Stimulated activated CD4-positive, alpha-beta T cell treated with anti-CD3 and anti-CD28 coated beads, Interleukin-4, amount 100 ng/mL, for 1 hour (primary cell): ENCODE measurements at places on chromosomes 16 and 17.

DNA sequence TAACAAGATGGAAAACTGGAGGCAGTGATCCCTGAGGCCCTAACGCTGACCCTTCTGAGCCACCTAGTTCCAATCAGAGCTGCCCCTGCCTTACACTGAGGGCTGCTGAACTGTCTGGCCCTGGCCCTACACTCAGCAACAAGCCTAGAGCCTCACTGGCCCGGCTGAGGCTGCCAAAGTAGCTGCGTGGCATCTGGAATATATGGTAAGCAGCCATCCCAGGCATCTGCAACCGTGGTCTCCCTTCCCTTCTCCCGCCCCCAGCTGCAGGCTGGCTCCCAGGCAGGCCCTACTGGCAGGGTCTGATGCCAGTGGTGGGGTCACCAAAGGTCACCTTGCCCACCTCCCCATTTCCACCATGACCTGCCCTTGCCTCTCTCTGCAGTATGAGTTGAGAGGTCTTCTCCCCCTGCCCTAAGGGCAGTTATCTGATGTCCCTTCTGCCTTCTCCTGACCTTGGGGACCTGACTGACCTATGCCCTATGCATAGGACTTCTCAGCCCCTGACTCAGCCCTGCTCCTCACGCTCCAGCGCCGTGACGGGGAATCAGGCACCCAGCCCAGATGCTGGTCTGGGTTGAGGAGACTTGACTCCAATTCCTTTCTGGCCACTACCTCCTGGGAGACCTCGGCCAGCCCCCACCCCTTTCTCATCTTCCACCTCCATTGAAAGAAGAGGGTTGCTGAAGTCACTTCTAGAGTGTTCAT lies 45.3 kb downstream of the CPNE2 start:
- DNase-seq: no peak

- DNase-seq: no peak
Measured at GRCh38 chr16:9437115-9437514, 345.7 kb downstream of the HAPSTR1 start.

- no peak for DNase-seq
Measured at GRCh38 chr17:47649972-47650524, 329 bp downstream of the KPNB1 start.

GRCh38 chr16:515939-516226 lies 11.6 kb upstream of the CAPN15 start:
- no peak for DNase-seq

- no peak for DNase-seq
Measured at GRCh38 chr16:86594721-86595120, 16.4 kb downstream of the FOXL1 start.

DNA sequence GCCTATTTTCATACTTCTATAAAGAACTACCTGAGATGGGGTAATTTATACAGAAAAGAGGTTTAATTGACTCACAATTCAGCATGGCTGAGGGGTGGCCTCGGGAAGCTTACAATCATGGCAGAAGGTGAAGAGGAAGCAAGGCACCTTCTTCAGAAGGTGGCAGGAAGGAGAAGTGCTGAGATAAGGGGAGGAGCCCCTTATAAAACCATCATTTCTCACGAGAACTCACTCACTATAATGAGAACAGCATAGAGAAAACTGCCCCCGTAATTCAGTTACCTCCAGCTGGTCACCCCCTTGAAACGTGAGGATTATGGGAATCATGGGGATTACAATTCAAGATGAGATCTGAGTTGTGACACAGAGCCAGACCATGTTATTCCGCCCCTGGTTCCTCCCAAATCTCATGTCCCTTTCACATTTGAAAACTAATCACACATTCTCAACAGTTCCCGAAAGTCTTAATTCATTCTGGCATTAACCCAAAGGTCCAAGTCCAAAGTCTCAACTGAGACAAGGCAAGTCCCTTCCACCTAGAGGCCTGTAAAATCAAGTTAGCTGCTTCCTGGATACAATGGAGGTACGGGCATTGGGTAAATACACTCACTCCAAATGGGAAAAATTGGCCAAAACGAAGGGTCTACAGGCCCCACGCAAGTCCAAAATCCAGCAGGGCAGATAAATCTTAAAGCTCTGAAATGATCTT lies 237.7 kb downstream of the CDH13 start:
- no peak for DNase-seq

DNA sequence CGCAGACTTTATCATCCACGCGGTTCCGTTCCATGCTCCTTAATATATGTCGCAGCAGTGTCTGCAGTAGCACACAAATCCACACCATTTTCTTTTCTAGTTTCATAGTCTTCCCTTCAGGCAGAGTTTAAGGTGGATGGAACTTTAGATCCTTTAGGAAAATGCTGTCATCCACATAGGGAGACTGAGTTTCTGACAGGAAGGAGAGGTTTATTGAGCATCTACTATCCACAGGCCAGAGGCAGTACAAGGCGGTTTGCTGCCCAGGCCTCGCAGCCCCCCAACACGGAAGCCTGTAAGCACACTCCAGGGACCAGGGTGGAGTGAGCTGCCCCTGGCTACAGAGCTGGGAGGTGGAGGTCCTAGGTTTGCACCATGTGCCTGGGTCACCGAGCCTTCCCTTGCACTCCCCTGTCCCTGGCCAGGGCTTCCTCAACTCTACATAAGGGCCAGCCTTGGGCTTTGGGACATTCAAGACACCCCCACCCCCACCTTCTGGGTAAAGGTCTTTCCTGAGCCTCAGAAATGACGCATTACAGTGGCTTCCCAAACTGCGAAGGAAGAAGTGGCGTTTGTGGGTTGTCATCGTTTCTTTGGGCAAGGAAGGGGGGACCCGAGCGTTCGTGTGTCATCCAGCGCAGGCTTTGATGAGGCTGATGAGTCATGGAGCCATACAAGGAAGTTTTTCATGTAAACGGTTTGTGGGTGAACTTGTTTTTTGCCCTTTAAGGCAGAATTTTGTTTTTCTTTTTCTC lies 146.5 kb upstream of the PLCG2 start:
- DNase-seq: peak; percentile 71

DNA sequence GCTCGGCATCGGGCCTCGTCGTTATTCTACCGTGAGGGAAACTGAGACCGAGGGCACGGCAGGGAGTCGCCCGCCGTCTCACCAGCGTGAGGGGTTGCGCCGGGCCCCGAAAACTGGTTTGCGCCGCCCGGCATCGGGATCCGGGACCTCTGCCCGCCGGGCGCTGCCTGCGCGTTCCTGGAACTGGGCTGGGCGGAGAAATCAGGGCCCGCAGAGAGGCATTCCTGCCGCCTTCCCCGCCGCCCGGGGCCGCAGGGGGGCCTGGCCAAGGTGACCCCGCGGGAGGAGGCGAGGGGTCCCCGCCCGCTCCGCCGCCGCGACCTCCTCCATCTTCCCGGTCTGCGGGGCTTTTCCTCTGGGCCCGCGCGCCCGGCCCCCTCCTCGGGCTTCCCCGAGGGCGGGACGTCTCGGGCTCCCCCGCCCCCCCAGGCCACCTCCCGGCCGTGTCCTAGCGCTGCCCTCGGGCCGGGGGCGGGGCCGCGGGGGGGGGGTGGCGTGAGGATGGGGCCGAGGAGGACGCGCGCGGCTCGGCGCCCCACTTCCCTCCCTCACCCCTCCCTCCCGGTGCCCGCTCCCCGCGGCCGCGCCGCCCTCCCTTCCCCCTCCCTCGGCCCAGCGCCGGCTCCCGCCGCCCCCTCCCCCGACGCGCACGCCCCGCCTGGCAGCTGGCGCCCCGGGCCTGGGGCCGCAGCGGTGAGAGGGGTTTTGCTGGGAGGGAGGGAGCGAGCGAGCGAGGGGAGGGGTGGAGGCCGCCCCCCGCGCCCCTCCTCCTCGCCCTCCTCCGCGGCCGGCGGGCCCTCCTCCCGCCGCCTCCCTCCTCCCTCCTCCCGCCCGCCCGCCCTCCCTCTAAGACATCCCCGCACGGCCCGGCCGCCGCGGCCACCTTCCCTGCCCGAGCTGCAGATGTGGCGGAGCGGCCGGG lies at the start of gene GLIS2:
TSS of gene GLIS2 (plus strand) at position 882 of the 922 bp plus-strand sequence. CDS start 16,214 bp downstream, outside the sequence.
- no peak for DNase-seq

- DNase-seq: no peak
Measured at GRCh38 chr17:69069226-69069750, 8.6 kb upstream of the ABCA9 start.

GRCh38 chr16:30399435-30400186 lies 4.4 kb downstream of the ZNF48 start:
- DNase-seq: no peak

DNA sequence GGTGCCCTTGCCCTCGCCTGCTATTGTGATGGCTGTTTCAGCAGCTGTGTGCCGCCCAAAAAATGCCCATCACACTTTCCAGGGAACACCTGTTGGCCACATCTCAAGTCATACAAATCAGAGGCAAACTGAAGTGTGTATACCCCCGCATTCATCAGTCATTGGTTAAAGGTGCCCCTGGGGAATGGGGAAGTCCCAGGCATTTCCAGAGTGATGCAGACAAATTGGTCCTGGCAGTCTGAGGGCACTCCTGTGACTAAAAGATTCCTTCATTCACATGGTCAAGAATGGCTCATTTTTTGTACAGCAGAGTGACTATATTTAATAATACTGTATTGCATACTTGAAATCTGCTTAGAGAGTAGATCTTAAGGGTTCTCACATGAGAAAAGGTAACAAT lies 102.9 kb upstream of the TMEM97 start:
- DNase-seq: no peak

GRCh38 chr17:57341611-57342540 lies 85.6 kb downstream of the MSI2 start:
- DNase-seq: no peak

DNA sequence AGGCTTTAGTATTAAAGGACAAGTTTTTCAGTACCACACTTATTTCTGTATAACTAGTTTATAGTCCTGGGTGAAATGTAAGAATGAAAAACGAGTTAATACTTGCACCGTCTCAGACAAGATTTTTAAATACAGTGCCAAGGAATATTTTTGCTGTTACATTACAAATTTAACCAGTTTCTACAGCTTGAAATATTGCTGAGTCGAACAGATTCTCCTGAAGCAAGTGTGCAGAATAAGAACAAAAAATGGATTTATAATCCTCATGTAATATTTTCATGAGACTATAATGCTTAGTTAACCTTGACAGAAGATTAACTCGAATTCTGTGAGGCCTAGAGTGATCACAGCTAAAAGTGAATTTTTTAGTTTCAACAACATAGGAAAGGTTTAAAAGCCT lies 3.1 kb downstream of the NETO2 start:
- no peak for DNase-seq

DNA sequence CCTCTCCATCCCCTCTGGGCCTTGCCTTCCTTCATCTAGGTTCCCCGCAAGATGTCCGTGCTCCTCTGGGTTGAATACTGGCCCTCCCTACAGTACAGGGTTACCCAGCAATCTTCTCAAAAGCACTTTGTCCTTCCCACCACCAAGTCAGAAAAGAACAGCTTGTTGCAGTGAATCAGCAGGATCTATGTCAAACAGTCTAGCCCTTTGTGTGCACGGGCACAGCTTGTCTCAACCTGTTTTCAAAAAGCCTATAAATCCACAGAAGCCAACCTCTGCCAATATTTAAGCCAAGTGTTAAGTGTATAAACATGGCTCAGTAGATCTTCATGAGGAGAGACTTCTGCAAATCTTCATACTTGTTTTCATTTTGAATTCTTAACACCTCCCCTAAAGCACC lies 25.2 kb downstream of the C17orf67 start:
- DNase-seq: no peak

- peak; percentile 78 for DNase-seq
Measured at GRCh38 chr17:78176548-78177025, 8.2 kb downstream of the SYNGR2 start.

GRCh38 chr17:30170415-30170987 lies 53.9 kb downstream of the NSRP1 start:
- no peak for DNase-seq

- no peak for DNase-seq
Measured at GRCh38 chr17:71527311-71527710, 593.5 kb upstream of the SOX9 start.

DNA sequence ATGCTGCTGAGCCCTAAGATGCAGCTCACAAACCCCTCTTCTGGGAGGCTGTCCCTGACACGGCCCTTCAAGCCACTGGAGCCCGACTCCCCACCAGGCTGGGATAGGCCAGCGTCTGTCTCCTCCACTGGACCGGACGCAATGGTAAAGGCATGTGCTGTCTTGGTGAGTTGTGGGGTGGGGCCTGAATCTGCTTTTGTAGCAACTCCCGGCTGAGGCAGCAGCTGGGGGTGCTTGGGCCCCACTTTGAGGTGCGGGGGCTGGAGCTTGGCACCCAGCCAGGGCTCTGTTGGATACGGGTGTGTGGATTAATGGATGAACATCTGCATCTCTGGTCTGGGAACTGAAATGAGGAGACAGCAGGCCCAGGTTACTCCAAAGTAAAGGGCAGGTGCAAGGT lies 3.5 kb upstream of the NLRC3 start:
- no peak for DNase-seq

DNA sequence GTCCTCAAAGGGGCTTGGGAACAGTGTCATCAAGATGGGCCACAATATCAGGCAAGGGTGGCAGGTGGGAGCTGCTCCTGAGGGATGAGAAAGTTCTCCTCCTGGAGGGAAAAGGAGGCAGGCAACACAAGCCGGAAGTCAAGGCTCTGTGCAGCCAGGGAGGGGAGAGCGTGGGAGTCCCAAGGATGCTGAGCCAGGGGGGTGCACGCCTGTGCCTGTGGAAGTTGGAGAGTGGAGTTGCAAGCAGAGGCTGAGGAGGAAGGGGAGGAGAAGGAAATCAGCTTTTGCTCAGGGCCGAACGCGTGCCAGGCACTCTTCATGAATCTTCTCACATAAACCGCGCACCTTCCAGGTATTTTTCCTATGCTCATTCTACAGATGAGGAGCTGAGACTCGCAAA lies 7.4 kb upstream of the SLC13A2 start:
- DNase-seq: no peak

- no peak for DNase-seq
Measured at GRCh38 chr17:81365601-81366585, 29.4 kb upstream of the BAHCC1 start.

GRCh38 chr16:88911136-88911945 lies 44.9 kb upstream of the PABPN1L start:
- no peak for DNase-seq

GRCh38 chr17:19948116-19948943 lies 29.3 kb downstream of the AKAP10 start:
- no peak for DNase-seq

GRCh38 chr17:56269556-56270389 lies 116.5 kb downstream of the ANKFN1 start:
- DNase-seq: no peak

- no peak for DNase-seq
Measured at GRCh38 chr17:16931318-16932060, 40.4 kb downstream of the TNFRSF13B start.

DNA sequence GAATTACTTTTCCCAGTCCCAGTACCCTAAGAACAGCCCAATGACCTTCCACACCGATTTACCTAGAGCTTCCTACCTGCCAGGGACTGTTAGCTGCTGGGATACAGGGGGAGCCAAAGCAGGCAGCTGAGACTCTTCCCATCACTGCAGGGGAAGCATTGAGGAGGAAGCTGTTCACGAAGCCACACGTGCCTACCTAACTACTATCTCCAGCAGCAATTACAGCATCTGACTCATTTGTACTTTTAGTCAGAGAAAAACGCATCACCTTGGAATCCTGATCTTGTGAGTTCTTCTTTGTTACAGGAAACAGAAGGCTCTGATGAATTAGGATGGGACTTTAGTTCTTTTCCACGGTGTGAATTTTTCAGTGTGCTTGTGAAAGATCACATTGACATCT lies 113.7 kb upstream of the DHX40 start:
- no peak for DNase-seq

GRCh38 chr16:12017558-12017957 lies 41.0 kb downstream of the SNX29 start:
- no peak for DNase-seq
